GM23338 (cell line): ENCODE measurements at places on chromosomes 13 and 19. TPM values are rescaled to one million over a fixed set of nuclear protein-coding genes. Genes with fewer than 3 reads are reported as not detected.
A peak's percentile ranks its signal among the peaks of the same experiment; 100 is the strongest.

DNA sequence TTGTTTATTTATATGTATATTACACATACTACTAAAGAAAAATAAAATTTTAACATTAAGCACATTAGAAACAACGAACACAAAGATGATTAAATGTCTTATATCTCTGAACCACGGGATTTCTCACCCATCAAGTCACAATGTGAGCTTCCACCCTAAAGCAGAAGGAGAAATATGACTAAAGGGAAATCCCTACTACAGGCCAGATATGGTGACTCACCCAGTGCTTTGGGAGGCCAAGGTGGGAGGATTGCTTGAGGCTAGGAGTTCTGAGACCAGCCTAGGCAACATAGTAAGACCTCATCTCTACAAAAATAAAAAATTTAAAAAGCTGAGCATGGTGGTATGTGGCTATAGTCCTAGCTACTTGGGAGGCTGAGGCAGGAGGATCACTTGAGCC lies 24.6 kb downstream of the DCT start:
- no peak for DNase-seq

- DNase-seq: no peak
These were observed 15.2 kb downstream of the KLF5 start for GRCh38 chr13:73074014-73074413.

- no peak for DNase-seq
These were observed 215.3 kb downstream of the PCCA start for GRCh38 chr13:100304229-100304628.

GRCh38 chr19:44839276-44839675 lies 6.8 kb upstream of the NECTIN2 start:
- peak; percentile 66 for DNase-seq

DNA sequence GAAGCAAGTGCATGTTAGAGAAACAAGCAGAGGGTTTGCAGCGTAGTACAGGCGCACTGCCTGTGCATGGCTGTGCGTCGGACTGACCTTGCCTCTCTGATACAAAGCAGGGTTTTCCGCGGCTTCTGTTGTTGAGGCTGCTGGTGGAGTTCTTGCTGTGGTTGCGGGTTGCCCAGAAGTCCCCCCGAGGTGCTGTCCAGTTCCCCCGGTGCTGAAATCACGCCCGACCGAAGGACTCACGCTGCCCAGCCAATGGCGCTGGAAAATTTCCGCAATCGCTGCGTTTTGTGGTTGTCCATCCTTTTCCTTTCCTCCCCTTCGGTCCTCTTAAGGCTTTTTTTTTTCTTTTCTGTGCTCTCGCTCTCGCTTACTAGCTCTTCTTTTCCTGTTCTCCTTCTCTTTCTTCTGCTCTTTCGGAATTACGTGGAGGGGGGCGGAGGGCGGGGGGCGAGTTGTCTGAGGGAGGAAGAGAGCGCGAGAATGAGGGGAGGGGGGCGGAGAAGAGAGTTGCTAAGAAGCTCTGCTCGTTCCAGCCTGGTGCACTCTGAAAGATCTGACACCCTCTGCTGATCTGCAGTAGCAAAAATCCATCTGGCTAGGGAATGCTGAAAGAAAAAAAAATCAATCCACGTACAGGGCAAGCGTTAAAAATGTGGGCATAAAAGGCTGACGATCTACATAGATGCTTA lies at the start of gene SLITRK1:
SLITRK1 (minus strand) TSS at position 558 of the 689 bp plus-strand sequence. CDS start 967 bp downstream, outside the sequence.
- DNase-seq: peak; percentile 96

DNA sequence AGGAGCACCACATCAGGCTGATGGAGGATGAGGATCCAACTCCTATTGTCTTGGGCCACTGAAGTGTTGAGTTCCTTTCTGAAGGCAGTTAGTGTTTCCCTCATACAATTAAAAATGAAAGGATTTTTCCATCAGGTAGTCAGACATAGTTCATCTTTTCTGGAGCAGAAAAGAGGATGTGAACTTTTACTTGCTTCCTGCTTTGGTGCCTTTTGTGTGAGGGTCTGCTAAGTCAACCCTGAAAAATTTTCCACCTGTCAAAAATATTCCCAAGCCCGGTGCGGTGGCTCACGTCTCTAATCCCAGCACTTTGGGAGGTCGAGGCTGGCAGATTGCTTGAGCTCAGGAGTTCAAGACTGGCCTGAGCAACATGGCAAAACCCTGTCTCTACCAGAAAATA lies 43.9 kb downstream of the RGCC start:
- DNase-seq: no peak

The HIF3A gene
- total RNA-seq: 34.1 and 70.5 TPM in 2 replicates
